A549 (cell line): ENCODE measurements at places on chromosomes 13 and 19.

GRCh38 chr13:39245688-39246087 lies 207.4 kb downstream of the NHLRC3 start:
- no peak for DNase-seq

GRCh38 chr19:54464630-54465425 lies 1.2 kb upstream of the LENG9 start:
- peak; percentile 95 for DNase-seq

DNA sequence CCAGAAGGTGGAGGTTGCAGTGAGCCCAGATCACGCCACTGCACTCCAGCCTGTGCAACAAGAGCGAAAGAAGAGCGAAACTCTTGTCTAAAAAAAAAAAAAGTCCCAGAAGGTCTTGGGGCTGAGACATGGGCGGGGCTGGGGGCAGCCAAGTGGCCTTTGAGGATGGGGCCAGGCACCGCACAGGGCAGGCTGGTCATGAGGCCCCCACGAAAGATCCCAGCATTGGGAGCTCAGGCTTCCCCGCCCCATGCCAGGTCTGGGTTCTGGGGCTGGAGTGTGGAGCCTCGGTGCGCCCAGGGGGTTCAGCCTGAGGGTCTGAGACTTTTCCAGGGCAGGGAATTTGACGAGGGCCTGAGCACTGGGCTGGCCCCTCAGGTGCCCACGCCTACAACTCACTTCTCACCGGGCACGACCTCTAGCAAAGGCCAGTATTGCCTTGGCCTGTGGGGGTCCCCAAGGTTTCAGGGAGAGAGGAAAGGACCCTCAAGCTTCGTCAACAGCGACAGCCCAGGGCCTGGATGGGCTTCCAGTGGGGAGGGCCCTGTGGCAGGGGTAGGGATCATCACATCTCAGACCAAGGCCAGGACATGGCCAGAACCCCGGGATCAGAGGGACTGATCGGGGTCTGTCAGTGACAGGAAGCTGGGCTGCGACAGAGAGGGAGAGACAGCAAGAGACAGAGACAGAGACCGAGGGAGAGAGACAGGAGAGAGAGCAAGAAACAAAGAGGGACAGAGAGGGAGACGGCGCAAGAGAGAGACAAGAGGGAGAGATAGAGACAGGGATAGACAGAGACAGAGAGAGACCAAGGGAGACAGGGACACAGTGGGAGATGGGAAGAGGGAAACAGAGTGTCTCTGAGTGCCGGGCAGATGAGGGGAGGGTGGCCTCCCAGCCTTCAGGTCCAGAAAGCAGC lies 7.5 kb upstream of the MEX3D start:
- DNase-seq: no peak

- DNase-seq: no peak
These were observed 13.0 kb downstream of the FPR3 start for GRCh38 chr19:51807925-51808324.

GRCh38 chr19:57334191-57334590 lies 13.9 kb downstream of the ZNF543 start:
- DNase-seq: no peak

GRCh38 chr19:15684828-15685227 lies 11.9 kb downstream of the CYP4F12 start:
- no peak for DNase-seq

GRCh38 chr19:30074741-30075715 lies 133.0 kb downstream of the URI1 start:
- no peak for DNase-seq

DNA sequence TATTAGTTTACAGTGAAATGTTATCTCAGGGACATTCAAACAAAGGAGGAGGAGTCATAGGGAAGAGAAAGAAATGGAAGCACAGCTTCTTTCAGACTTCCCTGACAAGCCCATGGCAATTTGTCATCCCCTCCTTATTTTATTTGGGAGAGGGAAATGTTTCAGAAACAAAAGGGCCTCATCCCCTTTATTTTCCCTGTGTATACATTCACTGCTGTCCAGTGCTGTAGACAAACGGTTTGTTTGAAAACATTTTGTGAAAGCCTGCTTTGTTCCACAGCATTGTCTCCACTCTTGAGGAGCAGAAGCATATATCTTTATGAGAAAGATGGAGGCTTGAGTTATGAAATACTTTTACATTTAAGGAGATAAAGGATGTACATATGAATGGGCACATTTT lies 12.3 kb downstream of the ZNF460 start:
- DNase-seq: no peak

- no peak for DNase-seq
These were observed 1.9 kb downstream of the ATP4B start for GRCh38 chr13:113656003-113656588.

DNA sequence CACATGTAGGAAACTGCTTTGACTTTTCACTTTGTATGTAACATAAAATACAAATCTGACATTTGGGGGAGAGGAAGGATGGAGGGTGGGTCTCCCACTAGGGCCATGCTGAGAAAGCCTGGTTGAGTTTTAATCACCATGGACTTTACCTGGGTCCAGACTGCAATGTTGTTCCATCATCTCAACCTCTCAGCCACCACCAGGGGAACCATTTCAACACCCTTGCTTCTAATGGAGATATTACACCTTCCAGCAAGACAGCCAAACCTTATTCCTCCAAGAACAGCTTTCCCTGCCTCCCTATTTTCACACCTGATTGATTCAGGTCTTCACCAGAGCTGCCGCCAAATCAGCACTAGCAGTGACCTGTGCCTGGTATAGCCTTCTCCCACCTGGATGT lies 56.0 kb downstream of the ZAR1L start:
- peak; percentile 2 for DNase-seq

DNA sequence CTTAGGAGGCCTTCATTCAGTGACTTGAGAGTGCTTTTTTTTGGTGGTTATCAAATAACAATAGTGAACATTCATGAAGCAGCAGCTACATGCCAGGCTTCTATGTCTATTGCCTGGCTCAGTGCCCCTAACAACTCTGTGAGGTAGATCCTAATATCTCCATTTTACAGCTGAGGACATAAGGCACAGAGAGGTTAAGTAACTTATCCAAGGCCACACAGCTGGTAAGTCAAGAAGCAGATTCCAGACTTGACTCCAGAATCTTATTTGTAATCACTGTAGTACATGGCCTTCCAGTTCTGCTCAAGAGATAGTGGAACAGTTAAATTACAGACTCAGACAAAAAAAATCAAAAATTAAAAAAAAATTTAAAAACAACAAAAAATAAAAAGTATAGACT lies 26.8 kb downstream of the CKM start:
- DNase-seq: no peak

GRCh38 chr13:101449790-101450748 lies 2.4 kb upstream of the ITGBL1 start:
- peak; percentile 42 for DNase-seq

DNA sequence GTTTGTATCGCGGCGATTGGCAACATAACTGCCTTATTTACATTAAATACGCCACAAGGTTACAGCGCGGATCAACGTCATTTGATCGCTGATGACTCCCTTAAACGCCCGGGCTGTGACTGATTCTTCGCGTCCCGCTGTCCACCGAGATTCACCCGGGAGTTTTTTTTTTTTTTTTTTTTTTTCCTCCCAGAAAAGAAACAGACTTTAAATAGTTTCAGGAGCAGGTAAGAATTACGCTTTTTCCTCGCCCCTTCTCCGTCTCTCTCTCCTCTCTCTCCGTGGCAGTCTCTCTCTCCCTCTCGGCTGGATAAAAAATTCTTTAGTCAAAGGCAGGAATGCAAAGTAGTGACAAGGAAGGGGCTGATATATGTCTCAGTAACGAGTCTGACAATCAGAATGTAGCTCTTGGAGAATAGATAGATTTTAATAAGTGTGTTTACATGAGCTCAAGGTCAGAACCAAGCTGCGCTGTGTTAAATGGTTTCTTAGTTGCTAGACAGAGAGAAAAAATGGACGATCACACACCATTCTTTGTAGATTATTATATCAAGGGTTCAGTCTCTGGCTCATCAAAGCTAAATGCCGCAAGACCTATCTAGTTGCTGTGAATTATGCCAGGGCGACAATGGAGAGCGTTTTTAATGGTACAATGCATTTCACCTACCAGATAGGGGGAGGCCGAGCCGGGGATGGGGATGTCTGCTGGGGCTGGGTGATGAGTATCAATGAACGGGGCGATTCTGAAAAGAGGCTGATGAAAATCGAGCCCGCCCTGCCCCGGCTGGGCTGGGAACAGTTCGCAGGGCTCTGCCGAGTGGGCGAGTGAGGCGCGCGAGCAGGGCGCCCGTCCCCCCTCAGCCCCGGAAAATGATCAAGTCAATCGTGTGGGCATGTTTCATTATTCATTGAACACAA lies 147.2 kb upstream of the ZNF536 start:
- DNase-seq: peak; percentile 47

GRCh38 chr19:1396019-1396767 lies 5.1 kb downstream of the GAMT start:
- no peak for DNase-seq

DNA sequence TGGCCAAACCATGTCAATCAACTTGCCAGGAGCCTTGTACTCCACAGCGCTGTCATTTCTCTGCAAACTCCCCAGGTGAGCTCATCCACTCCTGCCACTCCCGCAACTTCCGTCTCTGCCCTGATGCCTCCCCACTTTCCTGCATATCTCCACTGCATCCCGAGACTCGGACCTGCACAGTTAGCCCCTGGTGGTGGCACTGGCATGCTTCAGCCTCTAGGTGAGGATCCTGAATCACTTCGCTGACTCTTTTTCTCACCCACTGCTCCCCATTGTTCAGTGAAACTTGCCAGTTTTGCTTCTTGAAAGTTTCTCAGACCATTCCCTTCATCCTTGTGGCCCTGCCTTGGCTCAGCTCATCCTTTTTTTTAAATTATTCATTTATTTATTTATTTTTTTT lies 3.4 kb upstream of the CTU1 start:
- DNase-seq: peak; percentile 64

GRCh38 chr19:46716672-46717033 lies 261 bp downstream of the PRKD2 start:
- peak; percentile 47 for DNase-seq

DNA sequence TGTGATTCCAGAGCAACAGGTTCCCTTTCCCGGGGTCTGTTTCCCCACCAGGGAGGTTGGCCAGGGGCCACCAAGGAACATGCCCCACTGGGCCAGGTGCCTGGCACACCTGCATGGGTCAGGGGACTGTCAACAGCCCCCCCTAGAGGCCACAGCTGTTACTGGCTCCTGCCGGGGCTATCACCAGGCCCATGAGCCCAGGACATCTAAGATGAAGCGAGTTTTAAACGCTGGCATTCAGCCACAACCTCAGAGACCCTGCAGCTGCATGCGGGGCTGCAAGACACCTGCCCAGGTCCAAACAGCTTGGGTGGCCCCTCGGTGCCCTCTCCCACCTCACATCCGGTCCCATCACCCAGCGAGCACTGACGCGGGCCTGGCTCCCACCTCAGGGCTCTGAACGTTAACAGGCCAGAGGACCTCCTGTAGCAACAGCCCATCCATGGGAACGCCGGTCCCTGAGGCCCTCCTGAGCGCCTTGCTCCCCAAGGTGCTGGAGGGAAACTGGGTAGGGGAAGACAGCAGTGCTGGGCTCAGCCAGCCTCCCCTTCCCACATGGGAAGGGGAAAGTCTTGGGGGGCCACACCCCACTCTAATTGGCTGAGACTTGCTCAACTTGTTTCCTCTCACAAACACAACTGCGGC lies 12.0 kb downstream of the KHSRP start:
- no peak for DNase-seq

DNA sequence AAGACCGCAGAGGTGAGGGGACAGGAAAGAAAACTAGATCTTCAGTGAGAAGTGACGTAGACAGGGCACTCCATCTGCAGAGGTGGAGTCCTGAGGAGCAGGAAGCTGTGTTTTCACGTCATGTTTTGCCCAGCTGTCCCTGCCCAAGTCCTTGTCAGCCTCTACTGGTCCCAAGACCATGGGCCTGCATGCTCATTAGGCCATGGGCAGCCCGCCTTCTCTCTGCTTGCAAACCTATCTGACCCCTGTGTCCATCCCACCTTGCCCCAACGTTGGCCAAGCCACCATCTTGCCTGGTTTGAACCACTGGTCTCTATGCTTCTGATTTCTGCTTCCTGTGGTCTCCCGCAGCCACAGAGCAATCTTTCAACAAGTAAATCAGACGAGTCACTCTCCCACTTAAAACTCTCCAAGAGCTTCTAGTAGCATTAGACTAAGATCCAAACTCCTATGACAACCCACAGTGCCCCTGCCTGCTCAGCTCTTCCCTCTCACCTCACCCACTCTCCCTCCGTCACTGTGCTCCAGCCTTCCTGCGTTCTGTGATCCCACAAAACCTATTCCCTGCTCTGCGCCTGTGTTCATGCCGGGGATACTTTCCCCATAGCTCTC lies 18.6 kb upstream of the CCNE1 start:
- DNase-seq: no peak

- DNase-seq: peak; percentile 1
These were observed 239.4 kb downstream of the DCLK1 start for GRCh38 chr13:35891507-35892441.

GRCh38 chr13:42173789-42174343 lies 98.1 kb upstream of the AKAP11 start:
- DNase-seq: no peak

GRCh38 chr19:13430790-13431582 lies 75.3 kb downstream of the CACNA1A start:
- DNase-seq: peak; percentile 15

- no peak for DNase-seq
These were observed 287 bp upstream of the ZSCAN22 start for GRCh38 chr19:58326501-58326913.

- no peak for DNase-seq
These were observed 16.5 kb downstream of the TYK2 start for GRCh38 chr19:10363789-10364281.

GRCh38 chr19:1090731-1091543 lies 4.2 kb downstream of the POLR2E start:
- no peak for DNase-seq

DNA sequence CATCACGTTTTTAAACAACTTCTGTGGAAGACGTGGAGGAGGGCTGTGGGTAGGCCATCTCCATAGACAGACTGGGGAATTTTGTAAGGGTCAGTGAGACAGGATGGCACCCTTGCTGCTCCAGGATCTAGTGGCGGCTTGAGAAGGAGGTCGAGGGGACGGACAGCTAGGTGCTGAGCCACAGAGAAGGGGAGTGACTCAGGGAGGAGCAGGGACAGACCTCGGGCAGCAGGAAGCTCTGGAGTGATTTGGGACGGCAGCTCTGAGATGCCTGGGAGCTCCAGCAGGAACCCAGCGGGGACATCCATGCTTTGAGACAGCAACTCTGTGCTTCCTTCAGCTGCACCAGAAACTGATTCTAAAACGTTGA lies 169.1 kb upstream of the SOX1 start:
- DNase-seq: no peak

GRCh38 chr13:25702386-25702785 lies 330.6 kb downstream of the ATP8A2 start:
- no peak for DNase-seq

DNA sequence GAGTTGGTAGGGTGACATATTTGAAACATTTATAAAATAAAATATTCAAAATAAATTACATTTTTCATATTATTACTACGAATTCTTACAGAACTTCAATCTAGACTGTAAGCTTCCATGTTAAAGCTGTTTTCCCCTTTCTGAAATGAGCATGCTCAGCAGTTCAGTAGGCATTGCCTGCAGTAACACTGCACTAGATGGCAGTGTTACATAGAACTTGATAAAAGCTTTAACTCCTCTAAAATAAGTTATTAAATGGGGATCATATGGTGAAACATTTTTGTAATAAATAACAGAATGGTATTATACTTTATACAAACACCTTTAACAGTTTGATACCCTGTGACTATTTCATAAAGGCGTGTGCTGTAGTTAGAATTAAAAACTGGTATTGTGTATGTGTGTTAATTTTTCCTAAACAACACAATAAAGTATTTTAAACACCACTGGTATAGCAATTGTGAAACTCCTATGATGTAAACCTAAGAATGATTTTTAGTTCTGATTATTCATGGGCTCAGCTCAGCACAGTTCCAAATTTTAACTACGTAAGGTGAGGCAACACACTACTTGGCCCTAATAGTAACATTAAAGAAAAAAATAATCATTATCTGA lies 11.6 kb upstream of the GPR18 start:
- peak; percentile 45 for DNase-seq
